ENCODE measurements at places on chromosomes 6 and 20.

DNA sequence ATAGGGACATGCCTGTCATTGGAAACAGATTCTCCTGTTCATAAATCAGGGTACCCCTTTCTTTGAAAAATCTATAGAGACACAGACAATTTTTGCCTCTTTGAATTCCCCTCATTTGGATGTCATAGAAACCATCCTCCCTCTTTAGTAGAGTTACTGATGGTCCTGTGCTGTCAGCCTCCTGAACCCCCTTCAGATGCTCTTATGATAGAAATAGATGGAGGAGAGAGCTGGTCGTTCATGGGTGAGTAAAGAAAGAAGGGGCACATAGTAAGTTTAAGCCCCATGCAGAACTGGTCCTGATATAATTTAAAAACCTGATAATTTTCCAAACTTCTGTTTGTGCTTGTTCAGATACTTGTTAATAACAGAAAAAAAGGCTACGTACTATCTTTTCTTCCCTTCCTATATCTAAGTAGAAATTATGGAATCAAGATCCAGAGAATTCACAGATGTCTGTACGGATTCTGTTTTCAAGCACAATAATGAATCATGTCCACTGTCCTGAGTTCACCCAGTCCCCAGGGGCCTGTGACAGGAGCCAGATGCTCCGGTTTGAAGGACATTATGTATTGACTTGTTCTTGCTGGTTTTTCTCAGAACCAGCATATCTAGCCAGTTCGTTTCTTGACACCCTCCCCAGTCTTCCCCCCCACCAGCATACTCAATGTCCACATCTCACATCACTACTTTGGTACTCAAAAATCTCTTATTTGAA, 78.1 kb downstream of the NCOA7 start:
- no peak for DNase-seq

DNA sequence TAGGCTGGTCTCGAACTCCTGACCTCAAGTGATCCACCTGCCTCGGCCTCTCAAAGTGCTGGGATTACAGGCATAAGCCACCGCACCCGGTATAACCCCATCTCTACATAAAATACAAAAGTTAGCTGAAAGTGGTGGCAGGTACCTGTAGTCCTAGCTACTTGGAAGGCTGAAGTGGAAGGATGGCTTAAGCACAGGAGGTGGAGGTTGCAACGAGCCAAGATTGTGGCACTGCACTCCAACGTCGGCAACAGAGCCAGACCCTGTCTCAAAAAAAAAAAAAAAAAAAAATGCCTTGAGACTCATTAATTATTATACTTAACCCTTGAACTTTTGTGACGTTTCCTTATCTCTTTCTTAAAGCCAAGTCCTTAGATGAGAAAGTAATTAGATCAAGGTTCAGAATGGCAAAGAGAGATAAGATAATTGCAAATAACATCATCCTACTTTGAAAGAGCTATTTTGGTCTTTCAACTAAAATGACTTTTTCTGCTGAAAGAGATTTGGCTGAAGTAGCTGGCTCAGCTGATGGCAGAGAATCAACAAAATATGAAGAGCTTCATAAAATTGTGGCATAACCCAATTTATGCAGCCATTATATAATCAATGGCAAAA, 4.7 kb upstream of the SHLD1 start:
- DNase-seq, result no peak

DNA sequence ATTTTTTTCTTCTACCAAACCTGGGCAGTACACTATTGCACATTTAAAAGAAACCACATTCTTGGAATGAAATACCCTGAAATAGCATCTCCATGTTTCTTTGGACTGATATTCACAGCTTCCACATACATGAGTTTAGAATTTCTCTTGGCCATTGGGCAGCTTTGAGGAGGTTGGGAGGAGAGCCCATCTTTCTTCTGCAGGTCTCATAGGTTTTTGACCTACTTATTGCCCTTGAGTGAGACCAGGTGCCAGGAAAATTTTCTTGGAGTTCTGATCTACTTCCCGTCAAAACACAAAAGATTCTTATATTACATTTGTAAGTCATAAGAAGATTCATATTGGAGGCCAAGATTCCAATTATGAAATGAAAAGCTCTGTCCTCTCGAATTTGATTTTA, 212.0 kb downstream of the IBTK start:
- no peak for DNase-seq

DNA sequence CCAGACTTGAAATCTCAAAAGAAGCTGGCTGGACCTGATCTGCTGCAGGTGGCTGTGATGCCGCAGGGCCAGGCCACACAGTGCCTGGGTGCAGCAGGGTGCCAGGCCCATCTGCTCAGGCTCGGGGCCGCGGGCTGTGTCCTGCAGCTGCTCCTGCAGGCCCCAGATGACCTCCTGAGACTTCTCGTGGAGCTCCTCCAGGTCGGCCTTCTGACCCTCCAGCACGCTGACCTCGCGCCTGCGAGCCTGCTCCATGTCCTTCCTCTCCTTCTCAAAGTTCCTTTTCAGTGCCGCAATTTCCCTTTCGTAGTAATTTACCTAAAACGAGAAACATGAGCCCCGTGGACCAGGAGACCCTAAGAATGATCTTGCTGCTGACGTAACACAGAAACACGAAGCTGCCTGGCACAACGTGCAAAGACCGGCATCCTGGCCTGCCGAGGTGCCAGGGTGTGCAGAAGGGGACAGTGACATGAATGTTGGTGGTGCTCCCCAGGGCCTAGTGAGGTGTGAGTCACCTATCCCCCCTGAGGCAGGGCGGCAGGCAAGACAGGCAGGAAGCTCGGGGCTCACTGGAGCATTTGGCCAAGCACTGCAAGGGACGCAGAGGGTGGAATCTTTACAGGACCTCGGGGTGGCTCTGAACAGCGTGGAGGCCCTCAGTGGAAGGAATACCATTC, 71.6 kb downstream of the GINS1 start:
- no peak for DNase-seq

GRCh38 chr6:73713426-73714147, 17.6 kb downstream of the CD109 start:
- no peak for DNase-seq

- no peak for DNase-seq
Observed at GRCh38 chr20:54065601-54066038, 4.8 kb downstream of the BCAS1 start.

- DNase-seq, result no peak
Observed at GRCh38 chr20:49496553-49497397, 14.3 kb upstream of the KCNB1 start.

- DNase-seq, result no peak
Observed at GRCh38 chr6:18395177-18395855, 8.2 kb downstream of the RNF144B start.

- DNase-seq, result no peak
Observed at GRCh38 chr6:150697515-150697914, 97.8 kb downstream of the PLEKHG1 start.

GRCh38 chr20:10806539-10806938, 132.7 kb upstream of the JAG1 start:
- no peak for DNase-seq

All from stimulated activated CD4-positive, alpha-beta T cell treated with anti-CD3 and anti-CD28 coated beads, Interleukin-15, amount 100 ng/mL, for 1 hour (primary cell).